HL-60 (cell line): ENCODE measurements at places on chromosomes 13 and 19.

DNA sequence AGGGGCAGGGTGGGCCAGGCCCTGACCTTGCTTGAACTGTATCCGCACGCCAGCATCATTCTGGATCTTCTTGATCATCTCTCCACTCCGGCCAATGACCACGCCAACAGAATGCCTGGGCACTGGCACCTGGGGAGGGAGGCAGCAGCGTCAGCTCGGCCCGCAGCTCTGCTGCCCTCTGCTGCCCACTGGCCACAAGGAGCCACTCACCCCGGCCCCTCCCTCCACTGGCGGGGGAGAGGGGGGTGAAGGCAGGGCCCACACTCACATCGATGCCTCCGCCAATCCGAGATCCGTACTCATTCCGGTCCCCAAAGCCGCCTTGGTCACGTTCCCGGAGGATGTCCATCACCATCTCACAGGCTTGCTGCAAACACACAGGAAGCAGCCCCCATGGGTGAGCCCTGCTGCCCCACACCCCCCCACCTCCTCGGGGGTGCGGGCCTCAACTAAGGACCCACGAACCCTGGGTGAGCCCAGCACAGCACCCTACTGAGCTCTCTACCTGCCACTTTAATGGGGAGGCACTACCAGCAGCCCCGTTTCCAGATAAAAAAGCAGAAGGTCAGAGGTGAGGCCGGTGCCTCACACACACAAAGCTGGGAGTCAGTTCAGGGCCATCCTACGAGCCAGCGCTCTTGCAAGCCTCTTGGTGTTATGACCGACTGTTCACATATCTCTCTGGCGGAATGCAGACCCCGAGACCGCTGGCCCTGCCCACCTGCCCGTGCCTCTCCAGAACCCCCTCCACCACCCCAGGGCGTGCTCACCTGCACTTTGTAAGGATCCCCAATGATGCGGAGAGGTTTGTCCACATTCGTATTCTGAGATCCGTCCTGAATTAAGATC lies 6.7 kb downstream of the KHSRP start:
- DNase-seq, result no peak

DNA sequence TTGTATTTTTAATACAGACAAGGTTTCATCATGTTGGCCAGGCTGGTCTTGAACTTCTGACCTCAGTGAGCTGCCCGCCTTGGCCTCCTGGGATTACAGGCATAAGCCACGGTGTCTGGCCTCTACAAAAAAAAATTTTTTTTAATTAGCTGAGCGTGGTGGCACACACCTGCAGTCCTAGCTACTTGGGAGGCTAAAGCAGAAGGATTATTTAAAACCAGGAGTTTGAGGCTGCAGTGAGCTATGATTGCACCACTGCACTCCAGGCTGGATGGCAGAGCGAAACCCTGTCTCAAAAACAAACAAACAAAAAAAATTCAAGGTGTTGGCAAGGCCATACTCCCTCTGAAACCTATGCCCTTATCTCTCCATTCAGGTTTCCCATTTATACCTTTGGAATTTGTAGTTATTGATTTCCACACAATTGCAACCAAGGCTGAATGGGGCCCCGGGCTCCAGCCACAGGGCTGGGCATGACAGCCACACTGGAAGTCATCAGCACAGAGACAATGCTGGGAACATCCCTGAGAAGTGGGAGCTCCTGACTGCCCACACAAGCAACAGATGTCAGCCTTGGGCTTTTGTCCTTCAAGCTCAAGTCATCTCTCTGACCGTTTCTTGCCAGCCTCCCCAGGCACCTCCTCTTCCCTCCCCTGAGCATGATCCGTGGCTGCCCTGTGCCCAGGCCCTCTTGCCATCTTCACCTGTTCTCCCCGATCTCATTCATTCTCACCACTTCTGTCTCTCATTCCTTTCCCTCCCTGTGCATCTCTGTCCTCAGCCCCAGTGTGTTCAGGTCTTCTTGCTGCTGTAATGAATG lies 27.2 kb upstream of the CALM3 start:
- DNase-seq, result no peak

DNA sequence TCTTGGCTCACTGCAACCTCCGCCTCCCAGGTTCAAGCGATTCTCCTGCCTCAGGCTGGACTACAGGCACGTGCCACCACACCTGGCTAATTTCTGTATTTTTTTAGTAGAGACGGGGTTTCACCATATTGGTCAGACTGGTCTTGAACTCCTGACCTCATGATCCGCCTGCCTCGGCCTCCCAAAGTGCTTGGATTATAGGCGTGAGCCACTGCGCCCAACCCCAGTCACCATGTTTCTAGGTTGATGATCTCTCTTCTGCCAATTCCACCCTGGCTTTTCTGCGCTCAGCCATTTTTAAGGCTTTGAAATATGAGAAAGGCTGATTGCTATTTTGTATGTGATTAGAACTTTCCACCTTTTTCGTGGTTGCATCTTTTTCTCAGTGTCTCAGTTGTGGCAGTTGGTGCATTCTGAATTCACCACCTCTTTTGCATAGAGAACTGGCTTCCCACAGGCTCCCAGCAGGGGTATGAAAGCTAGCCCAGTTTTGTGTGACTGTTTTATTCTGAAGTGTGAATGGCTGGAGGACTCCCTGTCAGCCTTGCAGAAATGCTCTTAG lies 15.5 kb downstream of the CEACAM1 start:
- DNase-seq, result no peak

DNA sequence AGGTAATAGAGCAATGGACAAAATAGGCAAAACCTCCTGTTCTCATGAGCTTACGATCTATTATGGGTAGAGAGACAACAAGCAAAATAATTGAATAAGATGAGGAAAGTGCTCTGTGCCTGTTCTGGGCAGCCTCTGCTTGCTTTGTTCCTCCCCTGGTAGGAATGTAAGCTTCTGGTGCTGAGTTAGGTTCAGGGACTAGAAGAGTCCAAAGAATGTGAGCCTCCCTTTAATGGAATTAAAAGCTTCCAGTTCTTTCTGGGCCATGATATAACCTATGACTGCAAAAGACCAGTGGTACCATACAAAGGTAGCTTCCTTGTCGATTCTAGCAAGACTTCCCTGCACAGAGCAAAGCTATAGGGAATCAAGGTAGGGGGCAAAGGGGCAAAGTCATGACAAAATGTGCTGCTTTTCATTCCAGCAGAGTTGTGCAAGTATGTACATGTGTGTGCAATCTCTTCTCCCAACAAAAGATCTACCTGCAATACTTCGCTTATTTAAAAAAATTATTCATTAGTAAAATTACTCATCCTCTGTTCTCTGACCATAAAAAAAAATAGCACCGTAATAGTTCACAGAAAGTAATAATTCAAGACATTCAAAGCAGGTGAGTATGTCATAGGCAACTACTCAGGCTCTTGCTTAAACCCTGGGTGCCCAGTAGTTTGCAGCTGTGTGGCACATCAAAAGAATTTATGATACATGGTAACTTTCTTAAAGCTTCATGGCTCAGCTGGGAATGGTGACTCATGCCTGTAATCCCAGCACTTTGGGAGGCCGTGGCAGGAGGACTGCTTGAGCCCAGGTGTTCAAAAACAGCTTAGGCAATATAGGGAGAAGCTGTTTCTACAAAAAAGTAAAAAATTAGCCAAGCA lies 21.4 kb downstream of the ACOD1 start:
- no peak for DNase-seq

DNA sequence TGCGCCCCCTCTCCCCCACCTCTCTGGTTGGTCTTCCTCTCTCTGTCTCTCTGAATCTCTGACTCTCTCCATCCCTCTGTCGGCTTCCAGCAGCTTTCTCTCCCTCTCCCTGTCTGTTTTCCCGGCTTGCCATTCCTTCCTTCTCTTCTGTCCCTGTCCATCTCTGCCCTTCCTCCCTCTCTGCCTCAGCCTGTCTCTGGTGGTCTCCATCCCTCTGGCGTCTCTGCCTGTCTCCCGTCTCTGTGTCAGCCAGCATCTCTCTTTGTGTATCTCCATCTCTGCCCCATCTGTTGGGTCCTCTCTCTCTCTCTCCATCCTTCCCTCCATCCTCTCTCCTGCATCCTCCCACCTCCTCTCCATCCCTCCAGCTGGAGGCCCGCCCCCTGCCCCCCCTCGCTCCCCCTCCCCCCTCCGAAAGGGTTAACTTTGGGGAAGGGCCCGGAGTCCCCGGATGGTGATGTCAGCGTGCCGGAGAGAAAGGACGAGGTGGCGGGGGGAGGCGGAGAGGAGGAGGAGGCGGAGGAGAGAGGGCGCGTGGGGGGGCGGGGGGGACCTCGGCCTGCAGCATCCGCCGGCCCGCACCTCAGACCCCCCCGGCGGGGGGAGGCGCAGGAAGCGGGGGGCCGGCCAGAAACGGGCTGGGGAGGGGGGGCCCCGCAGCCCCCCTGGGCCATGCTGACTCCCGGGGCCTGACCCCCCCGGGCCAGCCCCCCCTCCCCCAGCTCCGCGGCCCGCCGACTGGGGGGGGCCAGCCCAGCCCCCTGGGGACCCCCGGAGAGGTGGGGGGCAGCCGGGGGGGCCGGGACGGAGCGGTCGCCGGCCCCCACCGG lies at the start of gene BRSK1:
TSS of gene BRSK1 (plus strand) at position 450 of the 830 bp plus-strand sequence. CDS start 446 bp downstream, outside the sequence.
- no peak for DNase-seq

- peak; percentile 54 for DNase-seq
Measured at GRCh38 chr19:47765523-47766358, 12.8 kb upstream of the SELENOW start.

DNA sequence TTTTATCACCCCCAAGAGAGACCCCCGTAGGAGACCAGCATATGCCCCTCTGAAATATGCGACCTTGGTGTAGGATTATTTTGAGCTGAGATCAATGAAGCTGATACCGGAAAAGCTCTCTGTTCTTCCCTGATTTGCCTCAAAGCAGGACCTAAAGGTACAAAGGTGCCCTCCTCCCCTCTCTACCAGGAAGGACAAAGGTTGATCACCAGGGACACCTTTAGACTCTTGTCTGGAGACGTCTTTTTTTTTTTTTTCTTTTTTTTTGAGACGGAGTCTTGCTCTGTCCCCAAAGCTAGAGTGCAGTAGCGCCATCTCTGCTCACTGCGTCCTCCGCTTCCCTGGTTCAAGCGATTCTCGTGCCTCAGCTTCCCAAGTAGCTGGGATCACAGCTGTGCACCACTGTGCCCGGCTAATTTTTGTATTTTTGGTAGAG lies 792 bp upstream of the PEX11G start:
- no peak for DNase-seq

DNA sequence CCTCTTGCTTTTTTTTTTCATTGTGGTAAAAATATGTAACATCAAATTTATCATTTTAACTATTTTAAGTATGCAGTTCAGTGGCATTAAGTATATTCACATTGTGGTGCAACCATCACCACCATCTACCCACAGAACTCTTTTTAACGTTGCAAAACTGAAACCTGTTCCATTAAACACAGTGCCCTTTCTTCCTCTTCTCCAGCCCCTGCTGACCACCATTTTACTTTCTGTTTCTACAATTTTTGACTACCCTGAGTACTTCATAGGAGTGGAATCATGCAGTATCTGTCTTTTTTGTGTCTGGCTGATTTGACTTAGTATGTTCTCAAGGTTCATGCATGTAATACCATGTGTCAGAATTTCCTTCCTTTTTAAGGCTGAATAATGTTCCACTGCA lies 153.1 kb downstream of the FGF9 start:
- no peak for DNase-seq

GRCh38 chr13:111115061-111115964 lies at the start of gene ARHGEF7:
ARHGEF7 (plus strand) TSS chr13:111115310; CDS start chr13:111115527, 217 bp downstream.
- no peak for DNase-seq

DNA sequence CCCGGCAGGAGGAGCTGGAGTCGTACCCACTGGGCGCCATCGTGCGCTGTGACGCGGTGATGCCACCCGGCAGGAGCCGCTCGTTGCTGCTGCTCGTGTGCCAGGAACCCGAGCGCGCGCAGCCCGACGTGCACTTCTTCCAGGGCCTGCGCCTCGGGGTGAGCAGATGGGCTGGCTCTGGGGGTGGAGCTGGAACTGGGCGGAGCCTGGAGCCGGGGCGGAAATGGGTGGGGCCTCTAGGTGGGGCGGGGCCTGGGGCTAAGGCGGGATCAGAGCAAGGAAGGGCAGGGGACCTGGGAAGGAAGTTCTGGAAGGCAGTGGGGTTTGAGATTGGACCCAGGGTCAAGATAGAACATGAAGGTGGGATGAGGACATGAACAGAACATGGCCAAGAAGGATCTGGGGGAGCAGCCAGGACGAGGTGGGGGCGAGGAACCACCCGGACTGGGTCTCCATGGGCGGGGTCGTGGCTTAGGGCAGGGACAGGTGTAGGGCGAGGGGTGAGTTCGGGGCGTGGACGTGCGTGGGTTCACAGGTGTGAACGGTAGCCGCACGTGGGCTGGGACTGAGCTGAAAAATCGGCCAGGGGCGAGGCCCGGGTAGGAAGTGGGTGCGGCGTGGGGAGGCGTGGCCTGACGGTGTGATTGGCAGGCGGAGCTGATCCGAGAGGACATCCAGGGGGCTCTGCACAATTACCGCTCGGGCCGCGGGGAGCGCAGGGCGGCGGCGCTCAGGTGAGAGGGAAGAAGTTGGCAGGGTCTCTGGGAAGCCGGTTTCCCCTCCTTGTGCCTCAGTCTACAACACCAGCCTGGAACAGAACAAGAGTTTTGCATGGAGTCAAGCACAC lies 4.7 kb downstream of the EPS8L1 start:
- DNase-seq, result peak; percentile 89

GRCh38 chr13:83883061-83883523 lies 818 bp upstream of the SLITRK1 start:
- no peak for DNase-seq

DNA sequence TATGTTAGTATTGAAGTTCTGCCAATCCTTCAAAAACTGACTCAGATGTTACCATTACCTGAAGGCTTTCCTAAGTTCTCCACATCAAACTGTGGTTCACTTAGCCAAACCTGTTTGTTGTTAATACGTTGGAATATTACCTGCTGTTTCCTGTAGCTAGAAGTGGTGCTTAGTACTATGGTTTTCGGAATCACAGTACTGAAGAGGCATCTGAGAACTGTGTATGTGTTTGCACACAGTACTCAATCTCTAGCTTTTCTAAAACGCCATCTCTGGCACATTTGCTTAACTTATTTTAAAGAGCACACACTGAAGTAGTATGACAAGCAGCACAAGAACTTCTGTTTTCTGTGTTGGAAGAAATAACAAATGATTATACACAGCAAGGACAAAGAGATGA lies 248.2 kb downstream of the SHISA2 start:
- no peak for DNase-seq

GRCh38 chr13:42275506-42275905 lies 3.6 kb downstream of the AKAP11 start:
- DNase-seq, result no peak

- peak; percentile 86 for DNase-seq
Measured at GRCh38 chr19:55080968-55081769, 5.5 kb downstream of the EPS8L1 start.

GRCh38 chr19:4503132-4503824 lies 15.0 kb downstream of the PLIN4 start:
- no peak for DNase-seq

- peak; percentile 85 for DNase-seq
Measured at GRCh38 chr19:18328340-18329034, 5.6 kb upstream of the LSM4 start.

- DNase-seq, result no peak
Measured at GRCh38 chr13:90800082-90800746, 547.3 kb upstream of the MIR17HG start.

DNA sequence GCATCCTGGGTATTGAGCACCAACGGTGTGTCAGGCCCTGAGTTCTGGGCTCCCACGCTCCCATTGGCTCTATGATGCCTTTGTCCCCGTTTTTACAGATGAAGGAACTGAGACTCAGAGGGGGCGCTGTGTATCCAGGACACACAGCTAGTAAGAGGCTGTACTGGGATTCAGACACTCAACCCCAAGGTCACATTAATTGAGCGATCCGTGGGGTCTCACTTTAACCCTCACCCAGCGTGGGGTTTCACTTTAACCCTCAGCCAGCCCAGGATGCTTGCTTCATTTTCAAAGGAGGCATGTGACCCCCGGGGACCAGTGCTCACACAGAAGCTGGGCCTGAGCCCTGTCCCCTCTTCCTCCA lies 42.6 kb downstream of the CYP4F22 start:
- DNase-seq, result no peak
